AG20443 (cell line): ENCODE measurements at places on chromosomes 2 and 18.

GRCh38 chr2:230234845-230235244 is 9.3 kb downstream of the SP140 start:
- DNase-seq: no peak

- no peak for DNase-seq
Observed at GRCh38 chr2:172811027-172811426, 75.4 kb downstream of the RAPGEF4 start.

GRCh38 chr2:62109554-62109953 is 86.4 kb upstream of the B3GNT2 start:
- DNase-seq: no peak

GRCh38 chr2:27992787-27993401 is 102.4 kb downstream of the BABAM2 start:
- DNase-seq: peak; percentile 57

DNA sequence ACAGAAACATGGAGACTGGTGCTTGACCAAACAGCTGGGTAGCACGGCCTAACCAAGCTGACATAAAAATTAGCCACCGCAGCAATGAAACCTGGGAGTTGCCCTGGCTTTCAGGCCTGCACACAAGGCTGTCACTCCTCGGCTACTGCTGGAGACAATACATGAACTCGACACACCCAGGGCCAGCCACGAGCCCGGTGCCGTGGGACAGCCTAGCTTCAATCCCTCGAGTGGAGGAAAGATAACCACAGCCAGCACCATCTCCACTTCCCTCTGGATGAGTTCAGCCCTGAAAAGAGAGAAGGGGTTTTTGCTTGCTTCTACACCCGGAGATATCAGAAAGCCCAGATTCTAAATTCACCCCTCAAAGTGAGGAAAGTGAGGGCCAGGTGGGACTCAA is 78.0 kb downstream of the BCL2L11 start:
- DNase-seq: no peak

- no peak for DNase-seq
Observed at GRCh38 chr2:75524276-75524911, 36.3 kb downstream of the EVA1A start.

DNA sequence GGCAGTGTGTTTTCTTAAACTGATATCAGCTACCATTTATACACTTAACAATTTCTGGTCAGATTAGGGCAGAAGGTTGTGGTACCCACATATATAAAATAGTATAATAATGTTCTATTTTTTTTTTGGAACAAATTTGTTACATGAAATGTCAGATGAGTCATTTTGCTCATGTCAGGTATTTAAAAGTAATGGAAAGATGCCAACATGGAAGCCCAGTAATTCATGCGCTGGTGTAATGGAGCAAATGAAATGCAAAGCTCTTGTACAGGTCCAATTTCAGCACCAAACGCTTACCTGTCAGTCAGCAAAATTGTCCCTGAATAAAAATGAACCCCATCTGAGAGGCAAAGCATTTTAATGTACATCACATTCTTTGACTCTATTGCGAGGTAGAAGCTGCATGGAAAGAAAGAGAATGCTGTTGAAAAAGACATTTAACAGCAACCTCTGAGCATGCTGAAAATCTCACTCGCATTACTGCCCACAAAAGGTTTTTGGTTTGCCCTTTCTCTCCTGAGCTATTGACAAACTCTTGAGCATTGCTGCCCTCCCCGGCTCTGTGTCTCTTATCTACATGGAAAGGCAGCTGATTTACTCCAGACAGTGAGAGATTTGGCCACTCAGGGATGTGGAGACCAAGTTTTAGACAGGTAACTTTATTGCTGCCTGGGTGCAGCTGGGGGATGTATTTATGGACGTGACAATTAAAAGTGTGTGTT is 217.5 kb downstream of the CAMKMT start:
- no peak for DNase-seq

DNA sequence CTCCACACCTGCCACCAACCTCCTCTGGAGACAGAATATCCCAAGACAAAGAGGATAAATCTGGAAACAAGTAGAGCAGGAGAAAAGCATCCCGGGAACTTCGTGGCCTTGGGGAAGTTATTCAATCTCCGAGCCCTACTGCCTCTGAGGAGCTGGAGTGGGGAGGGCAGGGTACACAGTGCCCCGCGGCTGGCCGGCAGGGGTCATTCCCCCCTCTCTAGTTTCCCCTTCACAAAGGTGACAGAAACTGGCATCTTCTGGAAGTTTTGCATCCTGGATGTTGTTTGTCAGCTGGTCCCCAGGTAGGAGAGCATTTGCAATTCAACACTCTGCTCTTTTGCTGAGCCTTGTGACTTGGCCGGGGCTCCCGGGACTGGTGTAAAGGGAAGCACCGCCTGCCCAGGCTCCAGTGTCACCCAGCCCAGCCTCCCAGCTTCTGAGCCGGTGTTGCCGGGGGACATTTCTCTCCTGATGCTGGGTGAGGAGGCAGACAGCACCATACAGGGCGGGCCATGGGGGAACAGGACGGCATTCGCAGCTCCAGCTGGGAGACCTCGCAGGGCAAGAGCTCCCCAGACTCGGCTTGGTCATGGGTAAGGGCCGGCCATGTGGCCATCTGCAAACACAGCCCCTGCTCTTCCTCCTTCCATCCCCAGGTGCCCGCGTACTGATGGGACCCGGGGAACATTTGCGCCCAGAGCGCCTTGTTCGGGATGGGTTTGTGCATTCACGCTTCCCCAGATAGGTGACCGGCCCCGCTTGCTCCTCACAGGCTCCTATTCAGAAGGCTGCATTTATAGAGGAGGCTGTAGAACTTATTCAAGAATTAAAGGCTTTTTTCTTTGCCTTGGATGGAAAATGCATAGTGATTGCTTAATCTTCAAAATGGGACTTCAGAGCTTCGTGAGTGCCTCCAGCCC is 7.4 kb upstream of the NTSR2 start:
- DNase-seq: no peak

DNA sequence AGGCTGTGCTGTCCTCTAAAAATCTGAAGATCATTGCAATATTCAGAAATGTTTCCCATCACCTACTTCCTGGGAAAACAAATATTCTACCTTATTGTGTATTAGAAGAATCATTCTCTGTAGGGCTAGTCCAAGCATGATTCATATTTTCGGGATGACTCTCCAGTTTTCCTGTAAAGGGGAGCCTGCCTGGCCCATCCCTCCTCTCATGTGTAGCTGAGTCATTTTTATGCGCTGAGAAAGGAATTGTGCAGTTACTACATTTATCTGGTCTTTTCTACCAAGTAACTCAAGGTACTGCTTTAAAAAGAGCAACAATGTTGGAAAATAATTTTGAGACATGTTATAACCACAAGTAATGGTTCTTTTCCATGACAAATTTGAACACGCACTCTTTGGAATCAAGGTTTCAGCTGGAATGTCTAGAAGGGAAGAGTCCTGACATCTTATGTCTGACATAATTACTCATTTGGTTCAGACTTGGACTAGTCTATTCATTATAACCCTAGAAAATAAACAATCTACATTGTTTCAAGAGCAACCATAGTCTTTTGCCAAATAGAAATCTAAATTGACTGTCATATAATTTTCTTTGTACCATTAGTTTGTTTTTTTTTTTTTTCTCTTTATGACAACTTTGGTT is 6.6 kb downstream of the DSG3 start:
- no peak for DNase-seq

GRCh38 chr2:29115797-29116781 is 874 bp downstream of the CLIP4 start:
- DNase-seq: peak; percentile 62

DNA sequence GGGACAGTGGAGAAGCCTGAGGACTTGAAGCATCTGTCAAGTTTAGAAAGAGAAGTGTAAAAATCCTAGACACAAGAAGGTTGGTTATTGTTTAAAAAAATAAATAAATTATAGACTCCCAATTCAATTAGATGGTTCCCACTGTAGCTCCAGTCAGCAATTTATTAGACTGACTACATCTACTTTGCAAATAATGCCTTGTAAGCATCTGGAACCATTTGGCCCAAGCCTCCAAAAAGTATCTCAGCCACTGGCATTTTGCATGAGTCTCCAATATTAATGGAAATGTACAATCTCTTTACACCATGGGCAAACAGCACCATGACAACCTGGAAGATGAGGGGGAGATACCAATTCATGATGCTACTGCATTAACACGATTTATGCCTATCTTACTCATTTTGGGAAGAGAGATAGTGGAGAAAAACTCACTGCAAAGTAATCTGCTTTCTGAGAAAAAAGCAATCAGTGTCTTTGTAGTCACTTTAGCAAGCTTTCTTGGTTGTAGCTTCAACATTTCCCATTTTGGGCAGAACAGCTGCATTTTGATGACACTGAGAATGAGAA is 2.8 kb downstream of the NYAP2 start:
- no peak for DNase-seq

DNA sequence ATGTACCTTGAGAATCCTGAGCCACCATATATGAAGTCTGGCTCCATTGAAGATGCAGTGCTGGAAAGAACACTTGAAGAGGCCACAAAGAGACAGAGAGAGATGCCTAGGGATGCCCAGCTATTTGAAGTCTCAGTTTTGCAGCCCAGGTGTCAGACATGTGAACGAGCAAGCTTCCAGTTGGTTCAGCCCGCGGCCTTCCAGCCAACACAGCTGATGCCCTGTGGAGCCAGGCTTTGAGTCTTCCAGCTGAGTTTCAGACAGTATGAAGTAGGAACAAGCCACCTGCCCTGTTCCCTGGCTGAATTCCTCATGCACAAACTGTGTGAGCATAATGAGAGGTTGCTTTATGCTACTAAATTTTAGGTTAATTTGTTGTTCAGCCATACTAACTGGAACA is 108.8 kb downstream of the SPHKAP start:
- DNase-seq: no peak

DNA sequence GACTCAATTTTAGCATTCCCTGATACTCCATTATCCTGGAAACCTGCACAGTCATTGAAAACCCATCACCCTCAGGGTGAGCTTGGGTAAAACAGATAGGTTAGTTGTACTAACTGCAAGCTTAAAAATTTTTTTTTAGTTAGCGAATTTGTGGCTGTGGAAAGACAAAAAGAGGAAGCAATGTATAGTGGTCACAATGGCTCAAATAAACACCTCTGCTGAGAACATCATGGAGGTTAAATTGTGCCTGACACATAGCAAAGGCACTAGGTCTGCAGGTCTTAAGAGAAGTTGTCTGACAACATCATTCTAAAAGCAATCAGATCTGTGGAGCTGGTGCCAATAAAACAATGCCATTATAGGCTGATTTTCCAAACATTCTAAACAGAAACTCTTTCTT is 84.4 kb upstream of the CAVIN2 start:
- DNase-seq: no peak

GRCh38 chr2:229378386-229378785 is 107.3 kb upstream of the PID1 start:
- DNase-seq: no peak

- DNase-seq: no peak
Observed at GRCh38 chr2:232216028-232216427, 162.5 kb upstream of the ALPP start.

- DNase-seq: no peak
Observed at GRCh38 chr18:40866013-40866645, 1088.9 kb upstream of the PIK3C3 start.

GRCh38 chr2:84395820-84396219 is 63.3 kb downstream of the SUCLG1 start:
- peak; percentile 41 for DNase-seq

GRCh38 chr18:7957297-7957696 is 390.2 kb downstream of the PTPRM start:
- DNase-seq: no peak

- DNase-seq: no peak
Observed at GRCh38 chr18:40110455-40110854, 1844.6 kb upstream of the PIK3C3 start.

- no peak for DNase-seq
Observed at GRCh38 chr2:73266061-73266901, 18.0 kb downstream of the FBXO41 start.

GRCh38 chr18:37138456-37138855 is 309.5 kb downstream of the KIAA1328 start:
- DNase-seq: no peak

GRCh38 chr2:71686781-71687180 is 233.4 kb downstream of the DYSF start:
- no peak for DNase-seq

GRCh38 chr18:37381554-37381953 is 184.0 kb downstream of the CELF4 start:
- DNase-seq: no peak

DNA sequence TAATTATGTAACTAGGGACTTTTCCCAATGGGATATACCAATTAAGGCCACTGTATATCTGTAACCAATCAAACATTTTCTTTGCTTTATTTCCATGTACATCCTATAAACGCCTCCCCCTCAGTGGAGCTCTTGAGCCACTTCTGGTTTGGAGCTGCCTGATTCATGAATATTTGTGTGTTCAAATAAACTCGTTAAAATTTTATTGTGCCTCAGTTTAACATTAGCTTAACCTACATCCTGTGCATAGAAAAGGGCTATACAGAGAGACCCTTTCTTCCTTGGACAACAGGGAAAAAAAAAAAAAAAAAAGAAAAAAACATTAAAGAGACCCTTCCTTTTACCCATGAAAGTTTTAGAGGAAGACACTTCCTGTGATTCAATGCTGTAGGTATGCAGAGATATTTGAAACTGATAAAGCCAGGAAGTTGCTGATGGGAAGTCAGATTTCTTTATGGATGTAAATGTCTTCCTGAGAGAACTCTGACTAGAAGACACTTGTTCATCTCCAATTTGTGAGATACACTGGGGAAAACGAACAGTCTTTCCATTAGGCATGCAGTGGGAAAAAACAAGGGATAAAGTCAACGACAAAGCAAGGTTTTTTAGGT is 614.6 kb upstream of the SOX11 start:
- DNase-seq: no peak

DNA sequence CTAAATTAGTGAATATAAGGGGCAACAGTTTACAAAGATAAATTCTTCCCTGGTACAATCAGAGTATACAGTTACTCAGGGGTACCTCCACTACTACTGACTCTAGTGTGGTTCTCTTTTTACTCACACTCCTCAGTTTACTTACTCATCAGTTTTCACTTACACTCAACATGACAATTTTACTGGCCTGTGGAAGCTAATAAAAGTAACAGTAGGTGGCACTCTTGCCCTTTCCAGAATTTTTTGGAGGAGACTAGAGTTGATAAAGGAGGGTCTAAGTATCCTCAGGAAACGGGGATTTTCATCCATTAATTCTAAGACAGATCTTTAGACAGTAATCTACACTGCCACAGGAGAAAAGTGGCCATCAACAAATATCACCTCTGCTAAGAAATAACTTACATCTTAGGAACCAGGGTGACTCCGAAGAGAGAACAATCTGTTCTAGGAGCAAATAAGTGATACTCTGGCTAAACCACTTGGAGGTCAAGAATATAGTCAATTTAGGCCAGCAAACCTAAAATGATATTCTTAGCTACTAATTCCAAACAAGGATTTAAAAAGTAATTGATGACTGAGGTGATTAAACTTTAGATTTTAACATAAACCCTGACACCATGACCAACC is 61.3 kb downstream of the ATL2 start:
- DNase-seq: peak; percentile 46
